ENCODE measurements at places on chromosomes 2 and 18.

DNA sequence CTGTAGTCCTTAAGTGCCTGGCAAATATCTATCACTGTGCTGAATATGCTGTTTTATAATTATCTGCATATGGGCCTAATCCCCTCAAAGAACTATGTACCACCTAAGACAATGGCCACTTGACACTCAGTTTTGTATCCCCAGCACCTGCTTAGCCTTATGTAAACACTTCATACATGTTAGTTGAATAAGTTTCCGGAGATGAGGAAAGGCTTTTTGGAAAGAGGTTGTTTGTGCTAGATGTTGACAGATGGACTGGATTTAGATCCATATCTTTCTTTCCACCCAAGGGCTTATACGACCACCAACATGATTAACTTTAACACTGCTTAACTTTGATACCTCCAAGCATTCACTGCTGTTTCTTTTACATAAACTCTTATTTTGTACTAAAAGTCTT lies 63.3 kb downstream of the FAM228A start:
- DNase-seq = no peak

DNA sequence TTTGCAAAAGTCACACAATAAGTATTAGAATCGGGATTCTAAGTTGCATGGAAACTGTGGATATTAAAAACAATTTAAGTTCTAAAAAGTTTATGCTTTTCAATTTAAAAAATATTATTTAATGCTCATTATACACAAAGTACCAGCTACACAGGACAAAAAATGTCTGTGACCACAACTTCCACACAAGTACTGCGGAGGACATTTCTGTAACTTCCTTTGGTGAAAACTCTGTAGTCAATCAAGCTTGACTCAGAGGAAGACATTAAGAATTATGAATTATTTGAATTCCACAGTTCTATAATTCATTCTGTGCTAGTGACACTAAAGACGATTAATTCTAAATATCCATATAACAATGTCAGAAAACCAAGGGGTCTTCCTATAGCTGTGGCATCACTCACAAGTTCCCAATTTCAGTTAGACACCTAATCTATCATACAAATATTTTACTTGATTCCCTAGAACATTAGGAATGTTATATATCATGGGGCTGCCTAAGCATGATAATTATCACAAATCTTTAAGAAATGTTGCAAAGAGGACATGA lies 120.5 kb downstream of the AFF3 start:
- no peak for DNase-seq

- DNase-seq = no peak
Observed at GRCh38 chr2:6972067-6972710, 55.0 kb downstream of the RNF144A start.

DNA sequence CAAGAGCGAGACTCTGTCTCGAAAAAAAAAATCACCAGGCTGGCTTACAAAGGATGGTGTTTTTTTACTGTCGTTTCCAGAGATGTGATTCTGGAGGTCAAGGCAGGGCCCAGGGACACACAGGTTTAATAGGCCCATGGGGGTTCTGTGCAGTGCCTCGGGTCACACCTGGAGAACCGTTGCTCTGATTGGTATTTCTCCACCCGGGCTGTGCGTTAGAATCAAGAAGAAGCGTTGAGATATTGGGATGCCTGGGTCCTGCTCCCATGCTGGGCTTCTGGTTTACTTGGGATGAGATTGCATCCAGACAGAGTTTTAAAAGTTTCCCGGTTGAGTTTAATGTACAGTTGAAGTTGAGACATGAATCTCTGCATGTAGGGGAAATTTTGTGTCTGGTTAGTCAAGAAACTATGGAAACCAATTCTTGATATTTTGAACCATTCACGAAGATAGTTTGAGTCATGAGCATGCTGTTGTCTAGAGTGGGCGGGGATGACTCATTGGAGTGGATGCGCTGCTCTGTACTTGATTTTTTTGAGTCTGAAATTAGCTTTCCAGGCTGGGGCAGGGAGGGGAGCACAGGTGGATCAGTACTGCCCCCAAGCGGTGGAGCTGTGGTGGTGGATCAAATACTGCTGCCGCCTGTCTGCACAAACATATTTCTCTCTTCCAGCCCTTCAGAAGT lies 50.1 kb downstream of the GREB1 start:
- DNase-seq = peak; percentile 91

DNA sequence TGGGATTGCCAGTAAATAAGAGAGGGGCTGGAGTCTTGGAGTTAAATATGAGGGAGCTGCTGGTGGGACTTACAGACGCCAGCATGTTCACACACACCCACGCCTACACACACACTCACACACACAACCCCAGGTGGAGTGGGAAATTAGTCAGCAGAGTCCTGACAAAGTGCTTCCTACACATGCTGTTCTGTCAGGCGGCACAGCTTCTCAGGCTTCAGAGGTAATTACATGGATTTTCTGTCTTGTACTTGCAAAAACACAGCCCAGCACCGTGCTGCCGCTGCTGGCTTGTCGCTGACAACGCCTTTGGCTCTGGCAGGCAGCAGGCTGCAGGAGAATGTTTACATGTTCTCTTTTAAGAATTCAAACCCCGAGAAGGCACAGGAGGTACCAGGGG lies 1186.3 kb upstream of the CELF4 start:
- no peak for DNase-seq

DNA sequence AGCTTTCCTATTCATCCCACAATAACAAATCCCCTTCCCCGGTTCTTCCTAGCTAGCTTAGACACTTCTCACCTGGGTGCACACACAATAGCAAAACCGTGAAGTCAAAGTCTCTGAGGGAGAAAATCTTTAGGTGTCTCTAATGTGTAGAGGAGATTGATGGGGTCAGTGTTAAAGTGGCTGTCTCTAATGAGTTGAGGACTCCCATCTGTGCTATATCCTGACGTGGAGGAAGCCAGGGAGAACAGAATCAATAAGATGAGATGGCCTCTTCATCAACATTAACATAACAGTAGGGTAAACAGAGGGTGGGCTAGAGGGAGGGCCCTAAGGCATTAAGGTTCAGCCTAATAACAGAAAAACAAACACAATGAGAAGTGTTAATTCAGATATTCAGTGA lies 120.4 kb downstream of the SLC5A7 start:
- no peak for DNase-seq

- DNase-seq = no peak
Observed at GRCh38 chr2:193334401-193334800, 1139.7 kb upstream of the TMEFF2 start.

DNA sequence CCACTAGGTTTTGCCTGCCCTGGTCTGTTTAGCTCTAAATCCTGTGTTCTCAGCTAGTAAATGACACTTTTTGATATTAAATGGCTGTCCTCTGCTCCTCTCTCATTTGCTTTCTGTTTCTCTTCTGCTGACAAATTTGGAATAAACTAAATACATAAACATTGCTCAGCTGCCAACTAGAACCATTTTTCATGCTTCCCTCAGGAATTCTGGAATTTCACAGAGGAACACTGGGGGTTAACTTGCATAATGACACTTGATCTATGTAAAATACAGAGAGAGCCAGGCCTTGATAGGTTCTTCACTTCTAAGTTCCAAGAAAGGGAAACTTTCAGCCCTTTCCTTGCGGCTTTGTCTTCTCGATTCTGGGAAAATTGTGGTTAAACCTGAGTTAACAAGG lies 450.6 kb upstream of the ST6GAL2 start:
- DNase-seq = no peak

DNA sequence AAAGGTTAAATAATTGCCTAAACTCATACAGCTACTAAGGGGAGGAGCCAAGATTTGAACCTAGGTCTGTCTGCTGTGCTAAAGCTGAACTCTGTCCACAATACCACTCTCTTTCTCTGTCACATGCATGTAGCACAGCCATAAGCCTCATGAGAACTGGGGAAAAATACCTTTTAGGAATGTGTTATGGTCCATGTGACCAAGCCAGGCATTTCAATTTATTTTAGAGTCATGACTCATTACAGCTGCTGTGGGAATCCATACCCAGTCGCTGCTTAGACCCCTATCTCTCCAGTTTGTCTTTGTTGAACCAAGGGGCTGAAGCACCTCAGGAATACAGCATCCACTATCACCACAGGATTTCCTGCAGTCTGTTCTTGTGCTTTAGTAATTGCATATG lies 200.0 kb upstream of the SIX3 start:
- DNase-seq = no peak

DNA sequence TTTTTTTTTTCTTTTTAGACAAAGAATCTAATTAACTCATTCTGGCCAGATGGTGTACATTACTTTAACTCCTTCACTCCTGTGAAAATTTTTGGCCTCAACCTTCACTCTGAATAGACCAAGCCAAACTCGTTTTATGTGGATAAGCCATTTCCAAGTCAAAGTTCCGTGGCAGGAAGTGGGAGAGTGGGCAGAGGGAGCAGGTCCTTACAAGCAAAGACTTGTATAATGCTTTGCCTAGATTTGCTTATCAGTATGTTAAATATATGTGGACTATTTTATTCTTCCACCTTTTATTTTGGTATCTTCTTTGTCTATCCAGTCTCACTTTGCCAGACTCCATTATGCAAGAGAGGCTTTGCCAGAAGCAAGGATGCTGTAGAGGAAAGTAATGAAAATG lies 178.1 kb upstream of the TNP1 start:
- DNase-seq = no peak

GRCh38 chr2:163347982-163348856 lies 387.6 kb downstream of the FIGN start:
- peak; percentile 73 for DNase-seq

DNA sequence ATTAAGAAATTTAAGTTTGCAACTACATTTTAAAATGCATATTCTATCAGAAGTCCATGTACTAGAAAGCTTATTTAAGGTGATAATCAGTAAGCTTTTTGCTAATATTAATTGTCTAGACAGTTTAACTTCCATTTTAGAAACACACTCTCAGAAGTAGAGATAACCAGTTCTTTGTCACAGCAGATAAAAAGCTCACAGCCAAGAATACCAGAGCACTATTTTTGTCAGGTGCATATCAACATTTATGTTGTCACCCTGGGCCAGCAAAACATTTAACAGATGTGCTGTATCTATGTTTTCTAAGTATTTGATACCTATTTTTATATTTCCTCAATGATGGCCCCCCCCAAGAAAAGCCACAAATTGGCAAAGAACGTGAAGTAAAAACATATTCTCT lies 192.6 kb downstream of the ERBB4 start:
- no peak for DNase-seq

- no peak for DNase-seq
Observed at GRCh38 chr2:20072436-20073158, 21.2 kb upstream of the LAPTM4A start.

DNA sequence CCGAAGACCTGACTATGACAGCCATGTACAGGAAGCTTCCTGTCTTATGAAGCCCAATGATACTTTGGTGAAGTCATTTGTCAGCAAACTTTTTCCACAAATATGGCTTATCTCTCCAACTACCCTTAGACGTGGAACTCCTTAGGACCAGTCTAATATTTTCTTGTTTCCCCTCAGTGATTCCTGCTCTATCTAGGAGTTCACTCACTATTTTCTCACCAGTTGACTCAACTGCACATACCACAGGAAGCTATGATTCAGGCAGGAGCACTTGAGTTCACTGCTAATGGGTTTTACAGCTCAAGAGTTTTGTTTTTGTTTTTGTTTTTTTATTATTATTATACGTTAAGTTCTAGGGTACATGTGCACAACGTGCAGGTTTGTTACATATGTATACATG lies 109.3 kb downstream of the ANTXR1 start:
- DNase-seq = peak; percentile 19

GRCh38 chr2:101807242-101807641 lies 109.7 kb downstream of the MAP4K4 start:
- no peak for DNase-seq

DNA sequence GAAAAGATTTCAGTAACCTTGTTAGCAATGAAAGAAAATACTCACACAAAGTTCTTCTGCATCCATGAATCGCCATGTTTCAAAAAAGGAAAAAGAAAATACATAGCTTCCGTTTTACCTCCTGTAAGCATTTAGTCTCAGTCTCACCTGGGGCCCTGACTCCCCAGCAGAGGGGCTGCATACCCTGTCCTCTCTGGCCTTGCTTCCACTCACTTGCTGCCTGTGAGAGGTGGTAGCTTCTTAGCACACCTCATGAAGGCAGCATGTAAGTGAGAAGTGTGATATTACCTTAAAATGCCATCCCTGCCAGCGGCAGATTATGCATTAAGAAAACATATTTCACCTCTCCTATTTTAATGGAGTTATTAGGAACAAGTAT lies 49.3 kb upstream of the ZNF385B start:
- no peak for DNase-seq

GRCh38 chr2:185012643-185013042 lies 414.3 kb downstream of the ZNF804A start:
- no peak for DNase-seq

GRCh38 chr2:240288087-240288521 lies 147.4 kb upstream of the GPC1 start:
- DNase-seq = no peak
